ENCODE measurements at places on chromosomes 3 and 15. TPM values are rescaled to one million over a fixed set of nuclear protein-coding genes. Genes with fewer than 3 reads are reported as not detected.

DNA sequence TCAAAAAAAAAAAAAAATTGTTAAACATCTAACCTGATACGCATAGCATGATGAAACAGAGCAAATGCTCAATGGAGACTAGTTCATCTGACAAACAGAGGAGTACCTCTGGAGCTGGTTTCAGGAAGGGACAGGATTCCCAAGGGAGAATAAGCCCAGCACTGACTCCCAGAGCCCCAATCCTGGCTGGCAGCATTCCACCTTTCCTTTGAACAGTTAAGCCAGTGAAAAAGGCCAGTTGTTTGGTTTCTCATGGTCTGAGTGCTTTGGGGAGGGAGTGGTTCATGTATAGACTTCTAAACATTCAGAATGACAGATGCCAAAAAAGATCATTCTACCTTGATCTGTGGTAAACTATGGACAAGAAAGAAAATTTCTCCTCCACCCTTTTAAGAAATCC is 277.9 kb upstream of the RARB start:
- no peaks in the 10 kb centered on the region for H3K27me3 ChIP-seq
- no peak overlapping the region for H3K27ac ChIP-seq
- no peak for DNase-seq

DNA sequence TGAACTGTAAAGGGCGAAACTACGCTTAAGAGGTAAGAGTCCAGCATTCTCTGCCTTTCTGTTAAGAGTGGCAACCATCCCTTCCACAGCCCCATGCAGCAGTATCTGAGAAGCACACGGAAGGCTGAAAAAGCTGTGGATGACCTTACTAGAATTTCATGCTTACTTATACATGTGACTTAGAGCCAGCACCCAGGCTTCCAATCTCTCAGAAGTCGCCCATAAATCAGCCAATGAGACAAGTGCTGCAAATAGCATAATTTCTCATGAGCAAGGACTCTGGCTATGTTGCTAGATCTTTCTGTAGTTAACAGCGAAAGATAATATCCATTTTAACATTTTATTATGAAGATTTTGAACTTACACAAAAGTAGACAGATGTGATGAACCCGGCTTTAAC is 65.3 kb downstream of the IGF2BP2 start:
- no peaks in the 10 kb centered on the region for H3K36me3 ChIP-seq
- peak; percentile 22 for DNase-seq
- H3K27me3 ChIP-seq, result no peaks in the 10 kb centered on the region
- H3K4me1 ChIP-seq, result peaks cover 47% of the 10 kb centered on the region
- H3K4me3 ChIP-seq, result no peak overlapping the region
- H3K27ac ChIP-seq, result no peak overlapping the region

Gene LXN
- 74.1 TPM for total RNA-seq

GRCh38 chr15:63221346-63221745 is 31.9 kb downstream of the RAB8B start:
- no peak overlapping the region for H3K4me3 ChIP-seq
- H3K4me1 ChIP-seq, result peaks cover 30% of the 10 kb centered on the region
- no peaks in the 10 kb centered on the region for H3K27me3 ChIP-seq

- H3K27ac ChIP-seq, result peak overlapping the region; percentile 90
- no peak overlapping the region for H3K4me3 ChIP-seq
- H3K27me3 ChIP-seq, result no peaks in the 10 kb centered on the region
- no peaks in the 10 kb centered on the region for H3K36me3 ChIP-seq
These were observed 11.0 kb downstream of the PRKCD start for GRCh38 chr3:53171827-53172505.

GRCh38 chr15:98393471-98393870 is 254.9 kb upstream of the IGF1R start:
- no peaks in the 10 kb centered on the region for H3K4me1 ChIP-seq
- H3K27ac ChIP-seq, result no peak overlapping the region
- H3K4me3 ChIP-seq, result no peak overlapping the region
- H3K36me3 ChIP-seq, result no peaks in the 10 kb centered on the region

- H3K27ac ChIP-seq, result peak overlapping the region; percentile 84
- no peak overlapping the region for H3K4me3 ChIP-seq
- H3K27me3 ChIP-seq, result no peaks in the 10 kb centered on the region
- no peak for DNase-seq
- H3K36me3 ChIP-seq, result no peaks in the 10 kb centered on the region
These were observed 62.0 kb downstream of the P3H2 start for GRCh38 chr3:190058521-190059241.

- no peaks in the 10 kb centered on the region for H3K36me3 ChIP-seq
- H3K27me3 ChIP-seq, result peaks cover 10% of the 10 kb centered on the region
- H3K4me3 ChIP-seq, result no peak overlapping the region
- no peaks in the 10 kb centered on the region for H3K4me1 ChIP-seq
- H3K27ac ChIP-seq, result no peak overlapping the region
These were observed 5.1 kb downstream of the MAGEL2 start for GRCh38 chr15:23642413-23643044.

Gene IL17RE
- 2.4 TPM for total RNA-seq

- peaks cover 54% of the 10 kb centered on the region for H3K4me1 ChIP-seq
- H3K27me3 ChIP-seq, result no peaks in the 10 kb centered on the region
- DNase-seq, result no peak
- no peak overlapping the region for H3K27ac ChIP-seq
- no peaks in the 10 kb centered on the region for H3K36me3 ChIP-seq
These were observed 13.0 kb downstream of the NKTR start for GRCh38 chr3:42613462-42613861.

Gene FBXW12
- not detected for total RNA-seq
